Effector memory CD4-positive, alpha-beta T cell (primary cell): ENCODE measurements at places on chromosomes 2 and 18.

GRCh38 chr2:106059416-106060065 lies 134.6 kb downstream of the UXS1 start:
- no peak for DNase-seq

GRCh38 chr2:203565076-203565475 lies 30.0 kb upstream of the RAPH1 start:
- DNase-seq = no peak

GRCh38 chr2:173076581-173077345 lies 1.1 kb downstream of the MAP3K20 start:
- DNase-seq = no peak

DNA sequence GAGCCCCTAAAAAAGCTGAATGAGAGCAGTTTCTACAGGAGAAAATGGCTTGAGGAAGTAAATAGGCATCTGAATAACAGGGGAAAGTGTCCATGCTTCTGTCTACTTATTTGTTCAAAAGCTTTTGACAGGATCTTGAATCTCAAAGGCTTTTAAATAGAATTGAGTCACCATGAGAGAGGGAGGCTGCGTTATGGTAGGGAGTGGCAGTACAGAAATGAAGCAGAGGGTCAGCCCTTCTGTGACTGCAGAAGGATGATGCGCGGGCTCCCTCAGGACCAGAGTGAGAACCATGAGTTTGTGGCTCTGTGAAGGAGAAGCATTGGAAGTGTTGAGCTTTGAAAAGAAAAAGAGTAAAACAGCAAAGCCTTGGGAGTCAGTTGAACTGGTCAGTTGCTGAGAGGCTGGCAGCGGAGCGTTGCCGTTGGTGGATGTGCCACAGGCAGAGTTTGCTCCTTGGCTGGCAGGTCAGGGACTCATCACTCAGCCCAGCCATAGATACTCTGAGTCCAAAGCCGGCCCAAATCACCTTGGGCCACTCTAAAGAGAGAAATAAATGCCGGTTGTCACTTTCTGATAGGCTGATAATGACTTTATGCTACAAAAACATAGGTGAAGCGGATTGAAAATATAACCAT lies 17.4 kb downstream of the COPS7B start:
- no peak for DNase-seq

GRCh38 chr18:31647127-31647753 lies 37.1 kb downstream of the B4GALT6 start:
- DNase-seq = no peak
